Stimulated activated CD8-positive, alpha-beta memory T cell treated with anti-CD3 and anti-CD28 coated beads, Interleukin-4, amount 100 ng/mL, for 48 hours (primary cell): ENCODE measurements at places on chromosomes 16 and 17.

- no peak for DNase-seq
Measured at GRCh38 chr16:9913604-9914326, 268.5 kb downstream of the GRIN2A start.

GRCh38 chr16:68452176-68452575, 3.9 kb upstream of the SMPD3 start:
- DNase-seq, result no peak

DNA sequence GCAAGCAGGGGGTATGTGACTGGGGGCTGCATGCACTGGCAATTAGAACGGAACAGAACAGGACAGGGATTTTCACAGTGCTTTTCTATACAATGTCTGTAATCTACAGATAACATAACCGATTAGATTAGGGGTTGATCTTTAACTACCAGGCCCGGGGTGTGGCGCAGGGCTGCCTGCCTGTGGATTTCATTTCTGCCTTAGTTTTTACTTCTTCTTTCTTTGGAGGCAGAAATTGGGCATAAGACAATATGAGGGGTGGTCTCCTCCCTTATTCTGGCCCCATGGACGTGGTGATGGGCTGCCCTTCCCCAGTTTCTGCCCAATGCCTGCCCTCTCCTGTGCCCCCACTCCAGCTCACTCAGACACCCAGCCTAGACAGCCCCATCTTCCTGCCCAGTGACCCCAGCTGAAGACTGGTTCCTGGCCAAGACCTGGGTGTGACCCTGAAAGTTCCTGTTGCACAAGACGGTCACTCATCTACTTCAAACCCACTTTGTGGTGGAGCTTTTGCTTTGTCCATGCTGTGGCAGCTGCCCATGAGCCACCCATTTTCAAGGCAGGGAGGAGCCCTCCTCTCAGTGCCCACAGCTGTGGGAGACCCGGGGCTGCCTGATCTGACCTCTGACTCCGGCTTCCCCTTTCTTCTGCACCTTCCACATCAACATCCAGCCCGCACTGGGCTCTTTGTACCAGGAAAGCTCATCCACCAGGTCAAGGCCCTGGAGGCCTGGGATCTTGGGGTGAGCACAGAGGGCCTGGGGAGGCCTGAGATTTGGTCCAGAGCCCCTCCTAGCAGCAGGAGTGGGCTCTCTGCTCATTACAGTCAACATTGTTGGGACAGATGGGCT, 18.6 kb downstream of the ALOX12B start:
- no peak for DNase-seq

DNA sequence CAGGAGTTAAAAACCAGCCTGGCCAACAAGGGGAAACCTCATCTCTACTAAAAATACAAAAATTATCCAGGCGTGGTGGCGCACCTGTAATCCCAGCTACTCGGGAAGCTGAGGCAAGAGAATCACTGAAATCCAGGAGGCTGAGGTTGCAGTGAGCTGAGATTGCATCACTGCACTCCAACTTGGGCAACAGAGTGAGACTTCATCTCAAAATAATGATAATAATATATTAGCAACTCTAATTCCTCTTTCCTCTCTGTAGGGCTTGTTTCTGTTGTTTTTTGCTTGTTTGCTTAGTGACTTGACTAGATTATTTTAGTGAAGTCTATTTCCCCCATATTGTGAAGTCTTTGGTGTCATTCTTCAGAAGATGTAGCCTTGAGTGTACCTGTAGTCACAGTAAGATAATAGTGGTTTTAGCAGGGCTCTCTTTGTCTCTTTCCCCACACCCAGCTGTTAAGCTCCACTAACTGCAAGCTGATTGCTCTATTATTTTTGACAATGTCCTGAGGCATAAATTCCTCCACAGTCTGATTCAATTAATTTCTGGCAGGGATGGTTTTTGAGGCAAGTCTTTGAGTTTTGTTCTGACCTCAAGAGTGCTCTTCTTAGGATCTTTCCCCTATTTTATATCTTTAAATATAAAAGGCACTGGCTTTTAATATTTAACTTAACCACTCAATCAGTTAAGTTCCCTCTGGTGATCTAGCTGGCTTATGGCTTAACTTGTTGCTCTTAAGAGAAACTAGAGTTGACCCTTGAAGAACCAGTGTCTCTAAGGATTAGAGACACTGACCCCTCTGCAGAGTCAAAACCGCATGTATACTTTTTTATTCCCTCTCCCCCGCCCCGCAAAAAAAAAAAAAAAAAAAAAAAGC, 18.6 kb upstream of the TNFSF12 start:
- DNase-seq, result no peak

DNA sequence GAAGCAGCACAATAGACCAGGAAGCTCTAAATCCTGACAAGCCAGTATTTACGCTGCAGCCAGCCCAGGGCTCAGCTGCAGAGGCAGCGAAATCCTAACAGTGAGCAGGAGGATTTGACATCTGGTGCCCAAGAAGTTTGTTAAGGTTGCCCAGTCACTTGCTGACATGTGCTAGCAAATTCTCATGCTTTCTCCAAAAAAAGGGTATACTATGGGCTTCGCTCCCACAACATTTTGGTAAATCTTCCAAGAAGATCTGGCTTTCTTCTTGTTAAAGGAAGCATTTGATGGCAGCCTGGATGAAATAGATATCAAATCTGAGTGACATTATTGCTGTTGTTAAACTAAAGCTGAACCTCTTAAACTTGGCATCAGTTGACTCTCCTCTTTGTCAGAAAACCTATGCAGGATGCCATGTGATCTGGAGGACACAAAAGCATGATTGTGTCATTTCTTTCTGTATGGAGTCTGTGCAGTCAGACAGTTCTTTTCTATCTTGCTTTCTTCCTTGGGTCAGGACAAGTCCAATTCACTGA, 949.7 kb upstream of the RBFOX1 start:
- no peak for DNase-seq
